ENCODE measurements at places on chromosomes 3 and 15.

DNA sequence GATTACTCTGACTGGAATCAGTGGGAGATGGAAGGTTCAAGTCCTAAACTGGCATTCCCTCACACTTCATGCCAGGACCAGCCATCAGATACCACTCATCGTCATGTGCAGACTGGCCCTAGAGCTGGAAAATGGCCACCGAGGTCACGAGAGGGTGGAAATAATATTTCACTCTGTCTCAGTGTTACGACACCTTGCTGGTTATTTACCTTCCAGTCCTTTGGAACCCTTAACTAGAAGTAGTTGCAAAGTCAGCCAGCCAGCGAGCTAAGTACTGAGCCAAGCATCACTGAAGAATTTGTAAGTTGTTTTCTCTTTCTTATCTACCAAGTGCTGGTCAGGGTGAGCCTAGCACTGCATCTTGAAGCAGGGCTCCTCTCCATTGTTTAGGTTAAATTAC, 309.9 kb upstream of the RASGRP1 start:
- DNase-seq = no peak

- DNase-seq = no peak
Measured at GRCh38 chr3:40332684-40333083, 23.2 kb downstream of the EIF1B start.

- no peak for DNase-seq
Measured at GRCh38 chr3:24344784-24345439, 149.7 kb downstream of the THRB start.

DNA sequence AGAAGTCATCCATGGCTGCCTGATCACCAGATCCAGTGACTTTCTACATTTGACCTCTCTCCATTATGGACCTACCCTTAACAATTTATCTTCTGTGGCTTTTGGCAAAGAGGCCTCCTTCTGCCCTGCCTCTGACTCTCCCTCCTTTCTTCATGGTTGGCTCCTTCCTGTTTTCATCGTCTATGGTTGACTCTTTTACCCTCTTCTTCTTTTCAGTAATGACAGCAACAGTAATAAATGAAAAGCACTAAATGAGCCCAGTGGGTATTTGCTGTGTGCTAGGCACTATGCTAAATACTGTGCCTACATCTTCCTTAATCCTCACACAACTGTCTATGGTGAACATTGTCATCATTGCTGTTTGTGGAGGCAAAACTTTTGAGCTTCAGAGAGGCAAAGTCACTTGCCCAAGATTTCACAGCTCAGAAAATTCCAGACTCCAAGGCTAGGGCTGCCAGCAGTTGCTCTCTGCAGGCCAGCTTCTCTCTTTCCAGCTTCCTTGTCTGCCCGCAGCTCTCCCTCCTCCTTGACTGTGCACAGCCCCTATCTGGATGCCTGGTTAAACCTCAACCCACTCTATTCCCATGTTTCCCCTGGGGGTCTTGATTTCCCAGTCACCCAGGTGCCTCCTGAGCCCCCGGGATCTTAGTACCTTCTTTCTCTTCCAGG, 24.6 kb downstream of the ITPR1 start:
- no peak for DNase-seq

GRCh38 chr3:56801662-56802377, at the start of gene ARHGEF3:
TSS of gene ARHGEF3 (minus strand) at chr3:56801949. CDS start at chr3:56801798, 151 bp downstream.
- peak; percentile 69 for DNase-seq

- no peak for DNase-seq
Measured at GRCh38 chr15:60074181-60074885, 70.2 kb downstream of the FOXB1 start.

DNA sequence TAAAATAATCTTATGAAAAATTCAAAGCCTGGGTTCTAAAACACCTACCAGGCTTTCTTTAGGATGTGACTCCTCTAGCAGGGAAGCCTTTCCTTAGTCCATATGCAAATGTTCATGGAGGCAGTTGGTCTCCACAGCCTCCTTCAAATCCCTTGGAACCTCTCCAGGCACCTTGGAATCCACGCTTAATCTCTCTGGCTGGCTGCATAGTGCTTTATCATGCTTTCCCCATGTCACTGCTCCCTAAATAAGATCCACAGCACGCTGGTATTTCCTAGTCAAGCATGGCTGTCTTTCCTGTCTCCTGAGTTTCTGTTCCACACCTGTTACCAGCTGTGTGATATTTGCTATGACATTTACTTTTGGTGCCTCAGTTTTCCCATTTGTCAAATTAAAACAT, 71.3 kb downstream of the CLSTN2 start:
- no peak for DNase-seq

- DNase-seq = no peak
Measured at GRCh38 chr3:169619793-169620192, 43.7 kb downstream of the MECOM start.

Data from LHCN-M2 (cell line).